Activated CD4-positive, alpha-beta T cell treated with anti-CD3 and anti-CD28 coated beads, Interleukin-2, amount 10 ng/mL, durations not matched to agents 7 days and 5 days (primary cell): ENCODE measurements at places on chromosomes 5 and 9. TPM values are rescaled to one million over a fixed set of nuclear protein-coding genes. Genes with fewer than 3 reads are reported as not detected.

- peaks cover 17% of the 10 kb centered on the region for H3K4me1 ChIP-seq
- H3K4me3 ChIP-seq = no peak overlapping the region
- DNase-seq = no peak
- H3K27me3 ChIP-seq = no peaks in the 10 kb centered on the region
Measured at GRCh38 chr9:128358861-128359260, 12.3 kb upstream of the URM1 start.

DNA sequence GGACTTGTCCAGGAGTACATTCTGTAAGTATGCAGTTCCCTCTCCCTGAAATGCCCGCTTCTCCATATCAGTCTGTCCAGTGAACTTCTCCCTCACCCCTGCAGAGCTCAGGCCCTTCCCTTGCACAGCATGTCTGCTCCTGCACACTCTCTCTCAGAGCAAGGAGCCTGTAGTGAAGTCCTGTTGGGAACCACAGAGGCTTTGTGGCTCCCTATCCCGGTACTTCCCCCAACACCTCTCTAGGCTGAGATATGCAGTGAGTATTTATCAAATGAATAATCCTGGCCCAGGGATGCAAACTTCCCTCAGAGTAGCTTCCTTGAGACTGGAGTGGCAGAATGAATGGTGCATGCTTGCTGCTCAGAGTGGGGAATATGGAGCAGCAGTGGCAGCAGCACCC, 48.8 kb downstream of the POC5 start:
- H3K4me1 ChIP-seq = peaks cover 20% of the 10 kb centered on the region
- H3K36me3 ChIP-seq = peaks cover 20% of the 10 kb centered on the region
- no peak overlapping the region for H3K4me3 ChIP-seq
- DNase-seq = no peak
- peak overlapping the region; percentile 83 for H3K27ac ChIP-seq

Gene SPINK7
- not detected for total RNA-seq

Gene IER5L
- 1.8 TPM for total RNA-seq

Gene ZBTB6
- 11.8 TPM for total RNA-seq

Gene ZFR
- 52.1 TPM for total RNA-seq
